ENCODE measurements at places on chromosomes 5 and 9.
A peak's percentile ranks its signal among the peaks of the same experiment; 100 is the strongest.

DNA sequence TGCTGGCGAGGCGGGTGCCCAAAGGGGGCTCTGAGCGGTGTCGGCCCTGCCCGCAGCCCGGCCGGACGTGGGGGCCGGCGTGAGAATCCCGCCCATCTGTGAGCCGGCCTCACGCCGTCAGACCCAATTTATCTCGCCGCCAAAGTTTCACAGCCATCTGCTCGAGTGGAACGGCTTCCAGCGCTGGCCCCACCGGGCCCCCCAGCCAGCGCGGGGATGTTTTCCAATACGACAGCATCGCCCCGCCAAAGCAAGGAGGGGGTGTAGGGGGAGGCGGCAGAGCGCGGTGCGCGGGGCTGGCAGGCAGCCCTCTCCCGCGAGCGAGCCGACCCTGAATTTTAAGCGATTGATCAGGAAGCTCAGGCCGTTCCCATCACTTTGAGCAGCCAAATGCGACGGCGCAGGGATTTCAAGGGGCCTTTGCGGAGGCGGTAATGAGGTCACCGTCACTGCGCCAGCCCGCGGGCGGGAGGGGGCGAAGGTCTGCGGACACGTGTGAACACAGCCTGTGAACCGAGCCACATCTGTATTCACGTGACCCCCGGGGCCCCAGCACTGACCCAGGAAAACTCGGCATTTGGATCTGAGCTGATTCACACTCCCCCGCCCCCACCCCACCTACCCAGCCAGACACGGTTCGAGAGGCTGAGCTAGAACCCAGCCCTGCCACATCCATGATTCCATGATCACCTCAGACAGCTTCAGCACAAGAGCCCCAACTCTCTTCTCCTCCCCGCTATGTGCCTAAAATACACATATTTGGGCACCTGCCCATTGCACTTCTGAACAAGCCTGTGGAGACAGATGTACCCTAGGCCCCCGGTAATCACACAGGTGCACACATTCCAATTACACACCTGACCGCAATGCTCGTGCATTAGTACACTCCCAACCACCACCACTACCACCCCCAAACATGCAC is 47.8 kb upstream of the PSD2 start:
- DNase-seq = no peak

DNA sequence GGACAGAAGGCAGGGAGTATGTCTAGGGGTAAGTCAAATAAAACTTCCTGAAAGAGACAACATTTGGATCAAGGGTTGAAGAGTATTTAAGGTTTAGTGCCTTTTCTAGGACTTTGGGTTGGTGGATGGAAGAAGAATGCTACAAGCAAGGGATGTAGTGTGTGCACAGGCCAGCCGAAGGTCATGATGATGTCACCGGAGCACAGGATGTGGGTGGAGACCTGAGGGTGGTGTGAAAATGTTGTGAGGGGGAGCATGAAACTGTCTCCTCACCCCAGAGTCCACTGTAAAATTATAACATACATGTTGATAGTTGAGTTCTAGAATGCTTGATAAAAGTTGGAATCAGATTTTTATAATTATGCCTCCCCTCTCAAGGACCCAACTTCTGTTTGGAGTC is 553.3 kb upstream of the SGCD start:
- DNase-seq = no peak

GRCh38 chr5:138035605-138036537 is 3.0 kb upstream of the FAM13B start:
- peak; percentile 42 for DNase-seq

DNA sequence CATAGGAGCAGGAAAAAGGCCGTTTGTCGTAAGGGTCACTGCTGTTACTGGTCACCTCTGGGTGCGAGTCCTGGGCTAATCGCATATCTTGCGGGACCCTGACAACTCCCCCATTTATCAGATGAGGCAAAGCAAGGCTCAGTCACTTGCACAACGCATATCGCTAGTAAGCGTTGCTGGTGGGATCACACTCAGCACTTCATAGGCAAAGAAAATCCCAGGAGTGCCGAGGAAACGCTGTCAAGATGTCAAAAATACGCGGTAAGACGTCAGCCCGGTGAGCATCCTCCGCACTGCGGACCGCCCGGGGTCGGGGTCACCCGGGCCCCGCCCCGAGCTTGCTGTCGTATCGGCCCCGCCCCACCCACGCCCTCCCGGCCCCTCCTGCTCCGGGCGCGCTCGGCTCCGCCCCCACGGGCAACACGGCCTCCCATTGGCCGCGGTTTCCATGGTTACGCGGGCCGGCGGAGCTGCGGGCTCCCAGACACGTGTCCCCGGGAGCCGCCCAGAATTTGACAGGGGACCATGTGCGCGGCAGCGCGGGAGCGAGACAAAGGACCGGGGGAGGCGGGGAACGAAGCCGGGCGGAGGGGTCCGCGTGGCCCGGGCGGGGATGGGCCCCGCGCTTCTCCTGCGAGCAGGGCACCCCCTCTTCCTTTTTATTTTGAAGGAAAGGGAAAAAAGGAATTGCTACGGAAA is 80.2 kb upstream of the IER5L start:
- peak; percentile 85 for DNase-seq

- no peak for DNase-seq
Measured at GRCh38 chr5:179368806-179369529, 23.7 kb upstream of the ADAMTS2 start.

- no peak for DNase-seq
Measured at GRCh38 chr5:14174230-14174636, 31.1 kb downstream of the TRIO start.

DNA sequence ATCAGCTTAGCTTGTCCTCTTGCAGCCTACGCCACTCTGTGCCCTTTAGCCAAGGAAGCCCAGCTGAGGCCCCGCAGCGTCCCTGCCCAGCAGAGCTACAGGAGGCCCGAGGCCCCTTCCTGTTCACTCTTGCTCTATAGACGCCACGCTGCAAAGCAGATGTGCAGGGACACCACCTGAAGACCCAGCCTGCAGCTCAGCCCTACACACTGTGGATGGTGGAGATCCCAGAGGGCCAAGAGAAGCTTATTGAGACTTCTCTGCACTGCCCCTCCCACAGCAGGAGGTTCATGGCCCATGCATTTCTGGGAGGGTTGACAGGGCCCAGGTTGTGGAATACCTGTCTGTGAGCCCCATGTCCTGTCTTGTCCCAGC is 33.6 kb downstream of the IRF1 start:
- DNase-seq = no peak

DNA sequence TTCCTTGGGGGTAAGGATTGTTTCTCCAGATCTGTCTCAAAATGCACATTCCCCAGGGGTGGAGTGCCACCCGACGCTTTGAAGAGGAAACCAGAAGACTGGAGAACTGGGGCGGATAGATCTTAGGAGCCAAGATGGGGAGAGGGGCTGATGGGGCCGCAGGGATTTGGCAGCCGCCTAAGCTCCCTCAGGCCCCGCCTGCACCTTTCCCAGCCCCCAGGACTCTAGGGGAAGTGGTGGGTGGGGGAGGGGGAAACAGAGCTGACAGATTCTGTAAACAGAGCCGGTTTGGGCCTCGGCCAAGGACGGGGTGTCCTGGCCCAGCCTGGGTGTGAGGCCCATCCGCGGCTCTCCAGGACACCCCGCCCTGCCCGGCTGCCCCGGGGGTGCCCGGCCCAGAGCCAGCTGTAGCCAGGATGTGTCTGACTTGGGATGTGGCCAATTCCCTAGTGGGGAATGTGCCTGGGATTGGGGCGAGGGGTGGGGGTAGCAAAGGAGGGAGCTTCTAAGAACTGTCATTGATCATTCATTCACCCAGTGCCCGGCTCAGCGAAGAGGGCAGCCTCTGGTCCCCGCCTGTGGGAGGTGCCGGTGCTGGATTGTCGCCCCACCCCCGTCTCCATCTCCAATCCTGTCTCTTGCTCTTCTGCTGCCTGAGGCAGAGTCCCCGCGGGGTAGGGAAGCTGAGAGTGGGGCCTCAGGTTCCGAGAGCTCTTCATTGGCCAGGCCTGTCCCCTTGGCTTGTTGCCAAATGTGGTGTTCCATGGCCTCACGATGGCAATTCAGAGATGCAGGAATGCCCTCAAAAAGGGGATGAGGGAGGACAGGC is 54.8 kb upstream of the CDKN2AIPNL start:
- DNase-seq = peak; percentile 17

DNA sequence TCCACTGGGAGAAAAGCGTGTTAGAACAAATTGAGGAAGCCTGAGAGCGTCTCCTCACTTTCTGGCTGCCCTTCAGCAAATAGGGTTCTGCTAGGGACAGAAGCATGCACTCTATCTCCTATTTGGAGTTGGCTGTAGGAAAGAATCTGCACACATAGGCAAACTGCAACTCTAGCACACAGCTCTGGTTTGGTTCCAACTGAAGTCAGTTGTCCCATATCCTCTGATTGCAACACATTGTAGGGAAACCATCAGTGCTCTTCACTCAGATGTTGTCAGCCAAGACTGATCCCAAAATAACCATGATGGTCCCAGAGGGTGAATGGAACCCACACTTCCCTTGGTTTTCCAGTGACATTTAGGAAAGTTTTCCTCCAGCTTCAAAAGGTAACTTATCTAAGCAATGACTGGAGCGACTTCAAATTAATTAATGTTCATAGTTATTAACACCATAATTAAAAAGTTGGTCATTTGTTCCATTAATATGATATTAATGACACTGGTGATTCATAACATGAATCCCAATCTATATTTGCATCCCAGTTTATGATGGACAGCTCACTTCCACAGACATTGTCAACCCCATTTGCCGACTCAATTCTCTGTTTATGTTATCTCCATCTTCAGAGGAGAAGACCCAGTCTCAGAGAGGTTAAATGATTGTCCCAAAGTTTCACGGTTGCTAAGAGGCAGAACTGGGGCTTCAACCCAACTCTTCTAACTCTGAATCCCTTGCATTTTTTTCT is 136.7 kb upstream of the ZNF462 start:
- no peak for DNase-seq

DNA sequence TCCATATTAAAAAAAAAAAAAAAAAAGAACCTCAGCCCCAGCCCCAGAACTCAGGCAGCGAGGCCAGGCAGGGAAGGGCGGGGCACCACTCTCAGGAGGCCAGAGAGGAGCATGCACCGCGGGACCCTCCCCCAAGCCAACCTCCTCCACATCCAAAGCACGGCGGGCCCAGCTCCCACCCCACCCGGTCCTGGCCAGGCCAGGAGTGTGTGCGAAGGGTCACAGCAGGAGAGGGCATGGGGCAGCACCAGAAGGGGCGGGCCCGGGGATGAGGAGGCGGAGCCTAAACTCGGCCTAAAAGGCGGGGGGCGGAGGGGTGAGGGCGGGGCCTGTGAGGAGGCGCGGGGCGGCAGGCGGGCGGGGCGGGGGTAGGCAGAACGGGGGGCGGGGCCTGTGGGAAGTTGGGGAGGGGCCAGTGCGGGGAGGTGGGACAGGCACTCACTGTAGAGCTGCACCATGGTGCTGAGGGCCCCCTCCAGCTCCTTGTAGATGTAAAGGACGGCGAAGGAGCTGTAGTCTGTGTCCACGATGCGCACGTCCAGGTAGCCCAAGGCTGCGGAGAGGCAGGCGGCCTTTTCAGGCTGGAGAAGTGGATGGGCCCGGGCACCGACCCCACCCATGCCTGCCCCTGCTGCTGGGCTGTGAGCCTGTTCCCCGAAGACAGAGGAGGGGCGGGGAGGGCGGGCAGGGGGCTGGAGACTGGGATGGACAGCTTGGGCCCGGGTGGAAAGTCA is 1.2 kb downstream of the LCN15 start:
- no peak for DNase-seq

GRCh38 chr5:5140479-5141338 is 579 bp downstream of the ADAMTS16 start:
- no peak for DNase-seq
